ENCODE measurements at places on chromosomes 5 and 9.
A peak's percentile ranks its signal among the peaks of the same experiment; 100 is the strongest.

DNA sequence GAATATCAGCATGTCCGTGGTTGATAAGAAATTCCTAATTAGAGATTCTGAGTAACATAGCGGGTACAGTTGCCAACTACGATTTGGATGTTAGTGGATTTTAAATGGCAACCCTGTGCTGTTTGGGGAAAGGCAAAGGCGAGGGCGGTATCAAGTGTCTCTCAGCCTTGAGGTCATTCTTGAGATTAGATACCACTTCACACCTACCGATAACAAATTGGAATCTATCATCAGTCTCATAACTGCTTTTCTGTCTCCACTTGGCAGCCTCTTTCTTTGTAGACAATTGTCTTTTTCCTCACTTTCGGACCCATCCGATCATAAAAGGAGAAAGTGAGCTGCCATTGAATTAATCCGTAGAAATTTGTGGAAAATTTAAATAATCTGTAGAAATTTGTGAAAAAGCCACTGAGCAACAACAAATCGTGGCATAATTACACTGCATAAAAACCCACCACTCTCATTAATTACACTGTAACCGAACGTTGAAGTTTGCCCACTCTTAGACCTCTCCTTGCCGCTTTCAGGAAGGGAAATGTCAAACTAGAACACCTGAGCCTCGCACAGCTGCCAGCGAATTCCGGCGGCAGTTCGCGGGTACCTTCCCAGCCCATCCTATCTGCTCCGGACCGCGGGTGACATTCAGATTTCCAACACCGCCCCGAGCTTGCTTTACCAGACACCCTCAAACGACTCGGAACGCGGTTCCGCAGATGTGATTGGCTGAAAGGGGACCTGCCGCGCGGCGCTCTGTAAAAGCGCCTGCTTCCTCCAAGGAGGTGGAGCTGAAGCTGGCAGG lies 849 bp upstream of the RGMB start:
- DNase-seq: peak; percentile 84

DNA sequence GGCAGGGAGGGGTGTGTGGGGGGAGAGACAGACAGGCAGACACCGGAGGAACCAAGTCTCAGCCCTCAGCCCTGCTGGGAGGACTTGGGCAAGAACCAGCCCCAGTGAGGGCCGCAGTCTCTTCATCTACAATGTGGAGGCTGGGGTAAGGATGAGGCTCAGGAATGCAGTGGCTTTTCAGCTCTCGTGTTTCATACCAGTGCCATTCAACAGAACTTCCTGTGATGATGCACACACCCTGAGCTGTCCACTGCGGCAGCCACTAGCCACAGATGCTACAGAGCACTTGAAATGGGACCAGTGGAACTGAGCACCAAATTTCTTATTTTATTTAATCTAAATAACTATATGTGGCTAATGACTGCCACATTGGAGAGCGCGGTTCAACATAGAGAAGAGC lies 10.7 kb downstream of the CAMK2A start:
- no peak for DNase-seq

GRCh38 chr9:76247426-76247825 lies 146.8 kb downstream of the RFK start:
- DNase-seq: no peak

GRCh38 chr9:117927354-117927753 lies 223.2 kb downstream of the TLR4 start:
- no peak for DNase-seq

DNA sequence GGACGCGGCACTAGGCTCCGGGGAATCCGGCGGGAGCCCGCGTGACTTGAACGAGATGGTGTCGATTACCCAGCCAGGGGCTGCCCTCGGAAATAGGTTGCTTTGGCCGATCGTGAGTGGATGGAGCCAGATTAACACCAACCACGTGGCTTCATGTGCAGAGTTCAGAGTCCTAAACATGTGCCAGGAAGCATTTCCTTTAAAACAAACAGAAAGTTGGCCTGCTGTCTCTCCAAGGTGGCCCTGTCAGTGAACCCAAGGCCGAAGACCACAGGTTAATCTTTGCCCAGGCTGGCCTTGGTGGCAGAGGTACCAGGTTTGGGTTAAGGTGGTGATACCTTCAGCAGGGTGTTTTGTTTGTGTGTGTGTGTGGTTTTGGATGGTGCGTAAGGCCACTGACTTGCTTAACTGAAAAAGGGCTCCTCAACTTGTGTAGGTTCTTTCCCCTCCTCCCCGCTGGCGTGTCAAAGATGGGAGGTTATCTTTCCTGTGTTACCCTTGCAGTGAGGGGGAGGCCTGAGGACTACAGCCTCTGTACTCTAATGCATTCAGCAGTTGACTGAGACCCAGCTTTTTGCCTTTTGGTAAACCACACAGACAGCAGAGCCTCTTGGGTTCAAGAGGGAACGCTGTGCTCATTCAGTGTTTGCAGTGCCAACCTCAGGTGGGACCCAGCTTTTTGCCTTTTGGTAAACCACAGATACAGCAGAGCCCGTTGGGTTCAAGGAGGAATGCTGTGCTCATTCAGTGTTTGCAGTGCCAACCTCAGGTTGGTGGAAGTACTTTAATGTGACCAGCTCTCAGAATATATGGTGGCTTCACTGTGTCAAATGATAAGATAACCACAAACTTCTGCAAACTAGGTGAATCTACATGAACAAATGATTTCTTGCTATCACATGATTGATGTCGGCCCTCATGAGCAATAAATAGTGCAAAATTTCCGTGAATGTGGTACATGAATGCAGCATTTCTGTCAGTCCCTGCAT lies 1.4 kb downstream of the IQGAP2 start:
- no peak for DNase-seq

DNA sequence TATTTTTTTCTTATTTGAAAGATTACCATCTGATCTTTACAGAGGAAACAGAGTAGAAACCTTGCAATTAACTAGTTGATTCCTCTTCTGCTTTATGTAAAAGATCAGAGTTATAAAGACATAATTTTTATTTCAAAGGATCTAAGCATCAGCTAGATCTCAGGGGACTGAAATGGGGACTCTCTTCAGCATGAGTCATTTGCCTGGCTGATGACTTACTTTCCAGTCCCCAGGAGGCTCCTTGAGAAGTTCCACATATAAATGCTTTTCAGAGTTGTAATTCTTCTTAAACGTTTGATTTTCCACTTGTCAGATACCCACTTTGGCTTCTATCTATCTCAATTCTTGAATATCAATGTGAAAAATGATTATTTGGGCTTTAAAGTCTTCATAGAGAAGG lies 389.4 kb downstream of the RAB3C start:
- DNase-seq: no peak

- no peak for DNase-seq
Observed at GRCh38 chr9:100377015-100377414, 24.3 kb upstream of the TEX10 start.

- no peak for DNase-seq
Observed at GRCh38 chr5:172322028-172322965, 38.7 kb upstream of the UBTD2 start.

- no peak for DNase-seq
Observed at GRCh38 chr5:163760498-163760897, 255.1 kb downstream of the MAT2B start.

- peak; percentile 30 for DNase-seq
Observed at GRCh38 chr5:74647096-74647495, 6.6 kb upstream of the ENC1 start.

DNA sequence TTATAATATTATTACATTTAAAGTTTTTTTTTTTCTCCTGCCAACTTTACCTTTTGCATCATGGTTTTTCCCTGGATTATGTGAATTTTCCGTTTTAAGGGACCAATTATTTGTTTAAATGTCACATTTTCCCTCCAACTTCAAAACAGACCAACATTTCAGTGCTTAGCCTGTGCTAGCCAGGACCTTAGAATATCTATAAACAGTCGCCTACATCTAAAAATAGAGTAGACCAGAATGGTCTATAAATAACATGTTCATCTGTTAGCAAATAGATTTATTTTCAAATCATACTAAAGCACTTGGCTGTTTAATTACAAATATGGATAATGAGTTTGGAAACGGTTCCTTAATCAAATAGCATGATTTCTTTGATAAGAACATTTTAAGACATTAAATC lies 192.0 kb downstream of the FBN2 start:
- no peak for DNase-seq

DNA sequence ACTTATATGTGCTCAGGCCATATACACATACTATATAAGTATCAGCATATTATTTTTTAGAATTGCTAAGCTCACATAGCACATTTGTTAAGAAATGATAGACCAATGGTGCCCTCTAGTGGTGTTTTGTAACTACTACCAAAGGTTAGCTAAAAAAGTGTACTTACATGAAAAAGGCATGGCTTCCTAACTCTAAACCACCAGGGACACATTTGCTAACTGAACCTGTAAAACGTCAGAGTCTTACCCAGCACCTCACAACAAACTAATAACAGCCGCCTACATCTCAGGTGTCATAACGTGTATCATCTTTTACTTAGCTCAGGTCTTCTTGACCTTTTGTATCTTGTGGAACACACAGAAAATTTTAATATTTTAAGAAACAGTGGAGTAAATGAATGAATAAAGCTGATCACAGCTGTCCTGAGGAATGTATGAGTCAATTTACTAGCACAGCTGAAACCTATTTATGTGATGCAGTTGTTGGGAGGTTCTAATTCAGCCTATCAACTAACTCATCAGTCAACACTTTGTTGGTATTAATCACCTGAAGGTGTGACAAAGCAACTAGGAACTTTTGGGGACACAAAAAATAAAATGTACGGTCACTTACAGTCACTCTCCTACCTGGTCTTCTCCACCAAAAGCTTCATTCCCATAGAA lies 72.9 kb downstream of the BAAT start:
- peak; percentile 5 for DNase-seq

DNA sequence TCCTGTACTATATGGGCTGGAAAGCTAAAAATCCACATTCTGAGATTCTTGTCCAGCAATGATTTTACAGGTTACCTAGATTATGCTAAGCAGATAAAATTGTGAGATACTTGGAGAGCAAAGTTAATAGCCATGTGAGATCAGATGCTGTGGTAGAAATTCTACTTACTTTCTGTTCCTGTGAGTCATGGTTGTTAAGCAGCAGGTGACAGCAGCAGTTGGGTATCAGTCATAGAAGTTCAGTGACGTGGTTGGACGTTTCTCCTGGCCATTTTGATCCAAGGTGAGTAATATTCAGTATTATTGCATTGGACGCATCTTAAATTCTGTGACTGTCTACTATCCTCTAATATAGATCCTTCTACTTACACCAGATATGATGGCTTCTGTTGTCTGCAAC lies 524.5 kb downstream of the TMEM38B start:
- DNase-seq: no peak

- no peak for DNase-seq
Observed at GRCh38 chr5:77970891-77971290, 194.8 kb upstream of the TBCA start.

- DNase-seq: no peak
Observed at GRCh38 chr5:179199246-179199645, 139.1 kb downstream of the ZNF354C start.

GRCh38 chr5:126414874-126415502 lies 8.2 kb upstream of the GRAMD2B start:
- DNase-seq: no peak

DNA sequence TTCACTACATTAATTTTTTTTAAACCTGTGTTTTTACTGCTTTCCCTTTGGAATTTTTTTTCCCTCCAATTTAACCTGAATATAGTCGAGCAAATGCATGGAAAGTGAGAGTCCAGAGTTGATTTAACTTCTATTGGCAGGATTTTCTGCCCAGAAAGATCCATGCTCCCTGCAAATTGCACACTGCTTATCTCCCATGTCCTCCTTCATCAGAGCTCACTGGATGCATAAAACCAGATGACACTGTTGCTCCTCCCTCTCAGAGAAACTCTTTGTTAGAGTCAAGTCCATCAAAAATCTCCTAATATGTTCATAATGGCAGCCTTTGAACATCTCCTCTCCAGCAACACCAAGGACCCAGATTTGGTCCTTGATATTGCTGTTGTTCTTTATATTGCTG lies 297.0 kb upstream of the SLC24A2 start:
- DNase-seq: no peak

GRCh38 chr5:180600554-180601041 lies 9.3 kb upstream of the SCGB3A1 start:
- DNase-seq: no peak

- no peak for DNase-seq
Observed at GRCh38 chr9:110984890-110985437, 53.3 kb downstream of the LPAR1 start.

GRCh38 chr9:84796404-84796803 lies 126.9 kb downstream of the NTRK2 start:
- DNase-seq: no peak

DNA sequence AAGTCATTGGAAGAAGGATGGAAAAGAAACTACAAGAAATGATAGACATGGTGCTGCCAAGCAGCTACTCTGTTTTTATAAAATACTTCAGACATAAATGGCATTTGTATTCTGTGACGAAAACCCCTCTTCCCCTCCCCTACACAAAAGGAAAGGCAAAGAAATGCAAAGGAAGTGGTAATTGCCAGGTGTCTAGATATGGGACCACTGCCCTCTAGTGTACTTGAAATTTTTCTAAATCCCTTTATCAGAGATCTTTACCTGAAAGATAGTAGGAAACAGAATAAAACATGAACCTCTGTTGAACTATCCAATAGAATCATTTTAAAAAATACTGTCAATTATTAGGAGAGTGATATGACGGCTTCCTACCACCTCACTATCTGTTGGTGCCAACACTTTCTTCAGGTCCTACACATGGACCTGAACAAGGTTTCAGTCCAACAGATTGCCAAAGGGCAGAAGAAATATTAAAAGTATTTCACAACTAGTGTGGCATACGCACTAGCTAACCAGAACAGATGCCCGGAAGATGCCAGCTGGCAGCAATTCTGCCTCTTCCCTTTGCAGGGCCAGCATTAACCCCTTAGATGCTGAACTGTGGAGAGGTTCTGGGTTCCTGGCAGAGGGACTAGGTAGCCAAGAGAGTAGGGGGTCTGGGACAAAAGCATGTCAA lies 104.1 kb downstream of the TSSK1B start:
- no peak for DNase-seq

DNA sequence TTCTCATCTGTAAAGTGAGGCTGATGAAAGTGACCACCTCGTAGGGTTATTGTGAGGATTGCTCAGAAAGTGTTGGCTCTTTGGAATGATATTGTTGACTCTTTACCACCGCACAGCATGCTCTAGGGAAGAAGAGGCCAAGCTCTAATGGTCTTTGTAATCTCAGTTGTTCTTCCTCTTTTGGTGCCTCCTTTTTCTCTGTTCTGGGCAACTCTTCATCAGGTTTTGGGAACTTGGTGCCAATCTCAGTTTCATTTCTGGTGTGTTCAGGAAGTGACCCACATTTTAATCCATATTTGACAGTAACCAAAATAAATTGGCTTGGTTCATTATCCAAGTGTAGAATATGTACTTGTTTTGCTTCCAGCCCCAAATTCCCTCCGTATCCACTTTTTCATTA lies 25.1 kb downstream of the ARHGAP26 start:
- no peak for DNase-seq

DNA sequence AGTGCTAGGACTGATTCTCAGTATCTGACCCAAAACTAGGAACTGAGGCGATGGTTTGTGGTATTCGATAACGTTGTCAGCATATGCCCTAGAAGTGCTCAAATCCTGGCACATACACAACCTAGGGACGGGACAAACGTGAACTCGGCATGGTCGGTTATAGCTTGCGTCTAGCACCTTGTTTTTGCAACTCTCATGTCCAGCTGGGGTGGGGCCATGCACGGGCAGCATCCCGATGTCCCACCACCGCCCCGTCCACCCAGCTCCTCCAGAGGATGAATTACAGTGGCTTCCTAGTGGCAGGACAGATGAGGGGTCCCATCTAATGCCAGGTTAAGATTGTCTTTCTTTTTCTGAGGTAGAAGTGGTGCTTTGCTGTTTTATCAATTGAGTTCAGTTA lies 31.6 kb downstream of the PROP1 start:
- DNase-seq: no peak

- no peak for DNase-seq
Observed at GRCh38 chr9:106575823-106576222, 287.1 kb upstream of the ZNF462 start.

Data from NCI-H187 (cell line).